ENCODE measurements at places on chromosomes 16 and 17.

DNA sequence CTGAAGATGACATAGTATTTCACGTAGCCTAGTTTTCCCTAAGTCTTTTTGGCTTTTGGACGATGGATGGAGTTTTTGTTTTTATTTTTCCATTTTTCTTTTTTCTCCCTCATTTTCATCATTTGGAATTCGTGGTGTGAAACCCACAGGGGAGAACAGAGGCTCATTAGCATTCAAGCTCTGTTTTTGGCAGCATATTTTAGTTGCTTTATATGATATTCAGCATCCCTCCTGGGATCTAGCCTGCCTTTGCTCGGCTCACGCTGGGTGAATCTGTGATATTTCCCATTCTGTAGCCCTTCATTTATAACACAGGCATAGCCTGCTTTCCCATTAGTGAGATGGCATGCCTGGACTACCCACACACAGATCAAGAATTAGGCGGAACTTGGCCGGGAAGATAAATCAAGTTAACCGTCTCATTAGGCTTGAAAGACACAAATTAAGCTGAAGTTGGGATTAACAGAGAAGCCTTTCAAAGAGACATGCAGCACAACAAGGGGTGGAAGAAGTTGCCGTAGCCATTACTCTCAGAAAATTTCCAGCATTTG lies 20.1 kb upstream of the CLEC19A start:
- DNase-seq = no peak

DNA sequence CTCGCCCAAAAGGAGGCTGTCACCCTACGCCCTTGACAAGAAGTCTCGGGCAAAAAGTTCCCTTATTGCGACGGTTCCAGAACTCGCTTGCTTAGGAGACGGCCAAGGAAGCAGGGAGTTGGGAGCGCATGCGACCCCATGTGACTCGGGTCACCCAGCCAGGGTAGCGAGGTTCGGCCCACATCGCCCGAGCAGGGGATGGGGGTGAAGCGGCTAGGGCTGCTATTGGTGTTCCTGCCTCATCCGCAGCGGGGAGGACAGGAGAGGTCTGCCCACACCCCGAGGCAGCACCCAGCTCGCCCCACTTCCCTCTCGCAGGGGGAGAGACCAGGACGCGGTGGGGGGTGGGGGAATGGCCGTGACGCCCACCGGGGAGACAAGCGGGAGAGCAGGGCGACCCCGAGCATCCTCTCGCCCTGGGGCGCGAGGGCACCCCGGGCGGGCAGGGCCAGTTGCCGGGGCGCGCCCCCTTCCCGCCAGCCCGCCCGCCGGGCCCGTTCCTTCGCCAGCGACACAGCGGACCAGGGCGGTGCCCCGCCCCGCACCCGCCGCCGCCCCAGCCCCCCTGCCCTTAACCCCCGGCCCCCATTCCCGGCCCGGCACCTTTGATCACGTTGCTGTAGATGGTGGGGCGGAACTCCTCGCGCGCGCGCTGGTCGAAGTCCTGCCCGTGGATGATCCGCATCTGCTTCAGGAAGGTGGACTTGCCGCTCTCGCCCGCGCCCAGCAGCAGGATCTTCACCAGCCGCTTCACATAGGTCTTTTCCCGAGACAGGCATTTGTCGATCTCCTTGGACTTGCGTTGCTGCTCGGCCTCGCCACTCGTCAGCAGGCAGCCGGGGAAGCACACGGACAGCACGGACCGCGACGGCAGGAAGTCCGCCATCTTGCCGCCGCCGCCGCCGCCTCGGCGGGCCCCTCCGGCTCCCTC lies 567 bp downstream of the GNA13 start:
- DNase-seq = peak; percentile 45

GRCh38 chr17:8141741-8142140 lies 10.5 kb downstream of the PER1 start:
- no peak for DNase-seq

DNA sequence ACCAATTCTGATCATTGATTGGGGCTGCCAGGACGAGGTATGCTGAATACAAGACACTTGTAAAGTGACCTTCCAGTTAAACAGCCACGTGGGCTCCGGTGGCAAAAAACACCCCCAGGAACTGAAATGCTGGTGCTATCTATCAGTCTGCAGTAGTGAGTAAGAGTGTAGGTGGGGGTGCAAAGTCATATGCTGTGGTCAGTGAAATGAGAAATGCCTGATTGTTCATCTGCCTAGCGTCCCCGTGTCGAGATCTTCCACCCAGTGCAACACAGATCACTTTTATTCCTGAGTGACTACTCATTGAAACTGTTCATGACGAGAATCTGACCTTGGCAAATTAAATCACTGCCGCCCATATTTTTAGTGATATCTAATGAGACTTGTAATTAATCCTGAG lies 806.5 kb upstream of the GOT2 start:
- DNase-seq = no peak

GRCh38 chr17:2621241-2621640 lies 27.8 kb downstream of the PAFAH1B1 start:
- no peak for DNase-seq

GRCh38 chr17:36900160-36900512 lies 37.1 kb upstream of the LHX1 start:
- DNase-seq = no peak

- DNase-seq = no peak
These were observed 7.1 kb upstream of the RAB40C start for GRCh38 chr16:582614-583331.

DNA sequence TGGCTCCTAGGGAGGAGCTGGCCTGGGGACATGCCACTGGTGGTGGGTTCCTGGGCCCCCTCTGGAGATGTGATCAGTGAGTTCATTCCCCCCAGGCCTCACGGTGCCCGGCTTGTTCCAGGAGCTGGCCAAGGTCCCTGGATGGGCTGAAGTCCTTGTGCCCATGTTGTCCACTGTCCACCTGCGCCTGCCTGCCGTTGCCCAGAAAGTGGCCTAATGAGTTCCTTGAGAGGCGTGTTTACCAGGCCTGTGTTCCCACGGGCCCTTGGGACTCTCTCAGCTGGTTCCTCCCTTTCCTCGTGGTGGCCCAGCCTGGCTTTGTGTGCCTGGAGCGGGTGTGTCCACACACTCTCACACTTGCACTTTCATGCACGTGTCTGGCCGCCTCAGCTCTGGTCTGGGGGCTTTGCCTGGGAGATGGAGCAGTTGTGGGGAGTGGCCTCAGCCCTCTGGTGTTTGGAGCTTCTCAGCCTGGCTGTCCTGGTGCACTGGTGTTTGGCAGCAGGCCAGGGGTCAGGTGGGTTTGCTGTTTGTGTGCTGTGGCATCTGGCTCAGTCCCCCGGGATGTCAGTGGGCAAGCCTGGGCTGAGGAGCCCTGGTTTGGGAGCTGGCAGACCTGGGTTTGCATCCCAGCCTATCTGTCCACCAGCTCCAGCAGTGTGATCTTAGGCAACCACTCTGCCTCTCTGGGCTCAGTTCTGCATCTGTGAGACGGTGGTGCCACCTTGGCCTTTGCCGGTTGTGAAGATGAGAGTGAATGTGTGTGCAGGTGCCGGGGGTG lies 18.0 kb downstream of the ADCY7 start:
- DNase-seq = no peak

DNA sequence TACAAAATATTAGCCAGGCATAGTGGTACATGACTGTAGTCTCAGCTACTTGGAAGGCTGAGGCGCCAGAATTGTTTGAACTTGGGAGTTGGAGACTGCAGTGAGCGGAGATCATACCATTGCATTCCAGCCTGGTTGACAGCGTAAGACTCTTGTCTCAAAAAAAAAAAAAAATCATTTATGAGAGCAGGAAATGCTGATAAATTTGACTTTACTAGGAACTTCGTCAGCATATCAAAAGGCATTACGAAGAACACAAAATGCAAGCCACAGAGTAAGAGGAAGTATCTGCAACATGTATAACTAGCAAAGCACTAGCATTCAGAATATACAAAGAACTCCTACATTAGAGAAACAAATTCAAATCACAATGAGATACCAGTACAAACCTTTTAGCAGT lies 279.3 kb downstream of the ZFHX3 start:
- no peak for DNase-seq

DNA sequence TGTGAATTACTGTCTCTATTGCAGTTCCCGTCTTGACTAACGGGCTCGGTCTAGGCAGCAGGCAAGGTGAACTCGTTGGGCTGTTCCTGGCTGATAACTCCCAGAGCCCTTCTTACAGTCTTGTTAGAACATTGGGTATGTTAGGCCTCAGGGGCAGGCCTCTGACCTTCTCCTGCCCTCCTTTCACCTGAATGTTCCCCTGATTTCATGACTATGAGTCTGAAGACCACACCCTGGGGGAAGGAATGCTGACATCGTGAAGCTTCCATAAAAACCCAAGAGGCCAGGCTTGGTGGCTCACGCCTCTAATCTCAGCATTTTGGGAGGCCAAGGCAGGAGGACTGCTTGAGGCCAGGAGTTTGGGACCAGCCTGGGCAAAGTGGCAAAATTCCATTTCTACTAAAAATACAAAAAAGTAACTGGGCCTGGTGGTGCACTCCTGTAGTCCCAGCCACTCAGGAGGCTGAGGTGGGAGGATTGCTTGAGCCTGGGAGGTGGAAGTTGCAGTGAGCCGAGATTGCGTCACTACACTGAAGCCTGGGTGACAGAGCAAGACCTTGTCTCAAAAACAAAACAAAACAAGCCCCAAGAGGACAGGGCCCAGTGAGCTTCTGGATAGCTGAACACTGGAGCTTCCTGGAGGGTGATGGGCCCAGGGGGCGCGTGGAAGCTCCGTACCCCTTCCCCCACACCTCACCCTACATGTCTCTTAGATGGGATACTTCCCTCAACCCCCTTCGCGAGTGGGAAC lies 47.8 kb upstream of the FBXO47 start:
- no peak for DNase-seq

DNA sequence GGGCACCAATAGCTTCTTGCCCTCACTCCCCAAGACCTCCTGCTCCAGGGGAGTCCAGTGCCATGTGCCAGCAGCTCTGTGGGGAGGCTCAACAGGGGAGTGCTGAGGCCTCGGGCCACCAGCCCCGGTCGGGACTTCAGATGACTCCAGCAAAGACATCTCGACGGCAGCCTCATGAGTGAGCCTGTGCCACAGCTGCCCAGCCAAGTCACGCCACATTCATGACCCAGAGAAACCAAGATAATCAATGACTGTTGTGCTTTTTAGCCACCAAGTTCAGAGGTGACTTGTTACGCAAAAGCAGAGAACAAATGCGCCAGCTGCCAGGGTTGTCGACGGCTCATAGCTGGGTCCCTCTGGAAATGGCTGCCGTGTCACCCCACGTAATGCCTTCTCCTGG lies 157.5 kb downstream of the BANP start:
- no peak for DNase-seq

DNA sequence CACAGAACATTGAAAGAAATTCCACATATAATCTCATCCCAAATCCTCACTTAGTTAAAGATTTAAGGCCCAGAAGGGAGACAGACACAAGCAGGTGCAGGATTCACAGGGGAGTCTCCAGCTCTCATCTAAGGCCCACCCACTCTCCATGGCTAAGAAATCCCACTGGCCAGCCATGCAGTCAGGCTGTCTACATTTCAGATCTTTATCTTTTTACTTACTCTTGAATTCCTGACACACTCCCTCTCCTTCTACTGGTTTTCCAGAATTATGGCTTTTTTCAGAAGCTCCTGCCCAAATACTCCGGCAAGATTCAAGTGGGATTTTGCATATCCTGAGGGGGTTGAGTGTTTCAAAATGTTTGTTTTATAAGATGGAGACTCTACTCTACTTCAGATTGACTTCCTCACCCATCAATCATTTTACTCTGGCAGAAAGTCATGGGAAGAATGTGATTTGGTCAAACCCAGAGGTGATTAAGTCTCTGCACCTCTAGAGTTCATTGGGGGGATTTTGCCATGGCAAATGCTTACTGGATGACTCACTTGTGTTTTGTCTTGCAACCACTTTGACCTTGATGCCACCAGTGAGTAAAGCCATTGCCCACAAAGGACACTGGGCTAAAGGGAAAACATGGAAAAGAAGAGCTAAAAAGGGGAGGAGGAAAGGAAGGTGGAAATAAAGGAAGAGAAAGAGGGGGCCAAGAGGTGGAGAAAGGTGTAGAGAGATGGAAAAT lies 688.8 kb upstream of the SALL1 start:
- no peak for DNase-seq

GRCh38 chr17:81902023-81902652 lies at the start of gene NPB:
Gene NPB, plus strand, starts transcription at chr17:81902238. Its CDS starts 40 bp downstream, at chr17:81902278.
- DNase-seq = no peak

DNA sequence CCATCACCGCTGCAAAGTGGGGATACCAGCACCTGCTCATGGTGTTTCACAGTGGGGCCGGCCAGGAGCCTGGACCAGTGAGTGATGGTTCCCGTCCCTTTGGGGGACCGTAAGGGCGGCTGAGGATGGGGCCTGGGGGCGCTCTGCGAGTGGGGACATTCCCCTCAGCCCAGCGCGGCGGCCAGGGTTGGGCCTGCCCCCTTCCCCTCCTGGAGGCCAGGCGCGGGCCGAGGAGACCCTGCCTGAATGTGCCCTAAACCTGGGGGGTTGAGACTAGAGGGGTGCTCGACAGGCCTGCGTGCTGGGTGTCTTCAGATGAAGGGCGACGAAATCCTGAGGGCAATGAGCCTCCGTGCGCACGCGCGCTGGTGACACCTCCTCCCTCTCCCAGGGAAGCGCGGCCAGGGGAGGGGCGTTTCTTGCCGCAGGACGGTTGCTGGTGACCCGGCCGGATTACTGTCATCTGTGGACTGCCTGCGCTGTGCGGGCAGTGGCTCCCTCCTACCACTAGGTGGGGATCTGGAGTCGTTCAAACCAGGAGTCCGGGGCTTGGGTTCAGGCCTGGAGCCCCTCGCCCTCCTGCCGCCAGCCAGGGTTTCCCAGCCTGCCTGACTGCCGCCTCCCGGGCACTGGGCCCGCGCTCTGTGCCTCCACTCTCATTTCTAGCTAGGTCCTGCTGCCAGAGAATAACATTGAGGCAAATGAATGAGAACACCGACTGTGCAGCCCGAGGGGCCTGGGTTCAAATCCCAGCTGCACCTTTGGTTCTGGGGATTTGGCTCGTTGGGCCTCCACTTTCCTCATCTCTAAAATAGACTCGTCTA lies 17.1 kb downstream of the TBX2 start:
- DNase-seq = peak; percentile 92

GRCh38 chr16:72911971-72912370 lies 136.0 kb downstream of the ZFHX3 start:
- DNase-seq = no peak

GRCh38 chr16:49337814-49338350 lies 35.7 kb upstream of the C16orf78 start:
- DNase-seq = no peak

GRCh38 chr16:49639739-49640431 lies 216.0 kb downstream of the ZNF423 start:
- DNase-seq = peak; percentile 16

GRCh38 chr16:49464877-49465504 lies 91.4 kb downstream of the C16orf78 start:
- peak; percentile 54 for DNase-seq

All from HEK293T (cell line).